Left cardiac atrium (tissue), 4 donors: ENCODE measurements at places on chromosomes 11 and 22. TPM values are rescaled to one million over a fixed set of nuclear protein-coding genes. Genes with fewer than 3 reads are reported as not detected.

Gene NELL1
- not detected for total RNA-seq

Gene MOV10L1
- total RNA-seq, result 1.2 TPM

Gene ANO9
- 0.55 TPM for total RNA-seq

Gene IRF7
- 24.3 TPM for total RNA-seq

Gene C11orf21
- total RNA-seq, result 19.1 TPM

Gene FGF19
- total RNA-seq, result not detected

Gene OR4D5
- not detected for total RNA-seq

Gene MPPED2
- 2.9 TPM for total RNA-seq

Gene ANO3
- 0.73 TPM for total RNA-seq

Gene MPEG1
- total RNA-seq, result 38.1 TPM

Gene TRPM5
- not detected for total RNA-seq

Gene OR5B21
- total RNA-seq, result not detected

Gene OR52I2
- total RNA-seq, result not detected

Gene MTNR1B
- not detected for total RNA-seq

Gene FBLN1
- 348 TPM for total RNA-seq

Gene LRP4
- 21.0 TPM for total RNA-seq

Gene PVALB
- total RNA-seq, result not detected

Gene SMC1B
- not detected for total RNA-seq

Gene C11orf42
- total RNA-seq, result not detected

Gene CSTF3
- 15.8 TPM for total RNA-seq

Gene PITPNM1
- total RNA-seq, result 34.7 TPM

Gene PGA5
- 0.71 TPM for total RNA-seq

Gene NFAM1
- total RNA-seq, result 5.1 TPM

Gene TMEM121B
- total RNA-seq, result 0.80 TPM

Gene FAM227A
- 0.68 TPM for total RNA-seq

Gene DEPDC5
- total RNA-seq, result 14.7 TPM

Gene GANAB
- total RNA-seq, result 130 TPM

Gene TPCN2
- 9.7 TPM for total RNA-seq

Gene SERPIND1
- total RNA-seq, result 1.4 TPM

Gene CRYBB2
- total RNA-seq, result 0.29 TPM

Gene VPS37C
- 23.1 TPM for total RNA-seq

Gene NCR3LG1
- total RNA-seq, result 1.9 TPM

Gene ART1
- total RNA-seq, result not detected

Gene GAL
- not detected for total RNA-seq

Gene RAB36
- 1.0 TPM for total RNA-seq

Gene BARX2
- not detected for total RNA-seq

Gene TMEM109
- total RNA-seq, result 109 TPM

Gene MN1
- 13.1 TPM for total RNA-seq

Gene LRRC32
- total RNA-seq, result 43.8 TPM

Gene KCNA4
- total RNA-seq, result 0.94 TPM

Gene PDGFB
- 51.2 TPM for total RNA-seq

Gene CEP126
- 3.8 TPM for total RNA-seq

Gene SLC35F2
- 5.3 TPM for total RNA-seq

Gene OR5D18
- total RNA-seq, result not detected

Gene IFITM10
- 0.27 TPM for total RNA-seq

Gene TPST2
- total RNA-seq, result 22.1 TPM

Gene OR52N4
- total RNA-seq, result not detected

Gene SAAL1
- 8.8 TPM for total RNA-seq

Gene CCDC89
- 0.39 TPM for total RNA-seq

Gene IL18BP
- total RNA-seq, result 4.4 TPM

Gene TRPC6
- 0.56 TPM for total RNA-seq

Gene SCGB2A2
- total RNA-seq, result not detected

Gene CD3E
- total RNA-seq, result 3.7 TPM

Gene C11orf98
- 41.1 TPM for total RNA-seq

Gene NXPE2
- not detected for total RNA-seq

Gene DLAT
- total RNA-seq, result 98.7 TPM

Gene P2RX3
- total RNA-seq, result 1.7 TPM

Gene RBMXL2
- not detected for total RNA-seq

Gene ZNHIT2
- 8.2 TPM for total RNA-seq
